ENCODE measurements at places on chromosomes 6 and 20.
A peak's percentile ranks its signal among the peaks of the same experiment; 100 is the strongest.

DNA sequence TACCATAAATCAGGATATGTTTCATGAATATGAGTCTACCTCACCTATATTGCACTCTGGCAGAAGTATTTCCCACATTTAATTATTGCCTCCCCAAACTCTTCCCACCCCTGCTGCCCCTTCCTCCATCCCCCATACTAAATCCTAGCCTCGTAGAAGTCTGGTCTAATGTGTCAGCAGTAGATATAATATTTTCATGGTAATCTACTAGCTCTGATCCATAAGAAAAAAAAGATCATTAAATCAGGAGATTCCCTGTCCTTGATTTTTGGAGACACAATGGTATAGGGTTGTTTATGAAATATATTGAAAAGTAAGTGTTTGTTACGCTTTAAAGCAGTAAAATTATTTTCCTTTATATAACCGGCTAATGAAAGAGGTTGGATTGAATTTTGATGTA lies 6.4 kb downstream of the EDN1 start:
- no peak for DNase-seq

GRCh38 chr6:147507162-147508041 lies 1.1 kb upstream of the SAMD5 start:
- DNase-seq = peak; percentile 23

DNA sequence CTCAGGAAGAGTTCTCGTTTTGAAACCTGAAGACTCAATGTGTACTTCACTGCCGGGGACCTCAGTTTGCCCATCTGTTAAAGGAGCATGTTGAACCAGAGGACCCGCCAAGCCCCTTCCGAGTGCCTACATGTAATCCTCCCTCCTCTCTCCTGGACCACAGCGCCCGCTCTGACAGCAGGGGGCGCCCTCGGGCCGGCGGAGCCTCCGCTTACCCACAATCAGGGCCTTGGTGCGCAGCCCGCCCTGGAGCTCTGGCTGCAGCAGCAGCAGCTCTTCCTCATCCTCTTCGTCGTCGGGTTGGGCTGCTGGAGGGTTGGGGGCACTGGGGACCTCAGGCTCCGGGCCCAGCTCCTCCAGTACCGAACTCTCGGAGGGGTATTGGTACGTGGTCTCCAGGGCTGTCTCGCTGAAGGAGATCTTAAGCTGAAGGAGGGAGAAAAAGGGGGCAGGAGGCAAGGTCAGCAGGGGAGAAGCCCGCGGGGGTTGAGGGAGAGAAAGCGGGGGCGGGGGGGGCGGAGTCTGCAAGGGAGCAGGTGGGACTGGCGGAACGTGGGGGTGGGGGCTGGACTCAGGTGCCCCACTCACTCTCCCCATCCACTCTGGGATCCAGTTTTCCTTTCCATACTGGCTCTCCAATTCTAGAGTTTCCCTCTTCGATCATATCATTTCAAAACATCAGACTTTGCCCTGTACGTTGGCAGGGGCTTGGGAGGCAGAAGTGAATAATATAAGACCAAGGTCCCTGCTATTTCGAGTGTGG lies 6.3 kb upstream of the DHX16 start:
- DNase-seq = peak; percentile 44

GRCh38 chr6:159086033-159086618 lies 41.3 kb upstream of the TAGAP start:
- no peak for DNase-seq

DNA sequence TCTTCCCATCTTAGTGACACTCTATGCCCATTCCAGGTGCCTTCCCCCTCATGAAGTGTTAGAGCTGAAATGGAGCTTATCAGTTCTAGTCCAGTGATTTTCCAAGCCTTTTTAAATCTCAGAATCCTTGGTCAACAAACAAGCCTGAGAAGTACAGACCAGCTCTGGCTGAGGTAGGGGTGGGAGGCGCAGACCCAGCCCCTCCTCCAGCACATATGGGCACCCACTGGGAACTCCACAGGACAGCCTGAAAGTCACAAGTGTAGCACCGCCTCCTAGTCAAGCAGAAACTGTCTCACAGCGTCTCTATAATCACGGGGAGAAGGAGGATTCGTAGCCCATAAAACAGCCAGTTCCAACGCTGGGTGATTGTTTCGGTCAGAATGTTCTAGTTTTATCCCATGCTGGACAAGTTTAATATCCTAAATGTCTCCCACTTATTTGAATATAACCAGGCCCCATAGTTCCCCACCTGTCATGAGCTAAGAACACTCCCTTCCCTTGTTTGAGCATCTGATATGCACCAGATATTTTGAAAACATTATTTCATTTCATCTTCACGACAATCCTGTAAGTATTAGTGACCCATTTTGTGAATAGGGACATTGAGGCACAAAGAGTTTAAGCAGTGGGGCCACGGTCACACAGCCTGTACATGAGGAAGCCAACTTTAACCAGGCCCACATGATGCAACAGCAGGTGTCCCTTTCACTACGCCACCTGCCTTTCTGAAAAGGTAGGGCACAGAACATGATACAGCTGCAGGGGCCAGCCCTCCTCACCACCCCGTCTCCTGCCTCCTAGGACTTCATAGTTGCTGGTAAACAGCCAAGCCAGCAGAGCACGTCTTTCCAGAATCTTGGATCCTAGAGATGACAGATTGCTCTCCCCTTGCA lies 40.1 kb downstream of the TRAF3IP2 start:
- DNase-seq = peak; percentile 85

- DNase-seq = no peak
Measured at GRCh38 chr6:149471801-149472200, 13.0 kb downstream of the ZC3H12D start.

GRCh38 chr20:51034476-51034875 lies 11.6 kb upstream of the KCNG1 start:
- DNase-seq = no peak

- DNase-seq = no peak
Measured at GRCh38 chr20:11375335-11375734, 542.4 kb upstream of the BTBD3 start.

GRCh38 chr20:63393566-63393965 lies 32.4 kb upstream of the CHRNA4 start:
- no peak for DNase-seq

DNA sequence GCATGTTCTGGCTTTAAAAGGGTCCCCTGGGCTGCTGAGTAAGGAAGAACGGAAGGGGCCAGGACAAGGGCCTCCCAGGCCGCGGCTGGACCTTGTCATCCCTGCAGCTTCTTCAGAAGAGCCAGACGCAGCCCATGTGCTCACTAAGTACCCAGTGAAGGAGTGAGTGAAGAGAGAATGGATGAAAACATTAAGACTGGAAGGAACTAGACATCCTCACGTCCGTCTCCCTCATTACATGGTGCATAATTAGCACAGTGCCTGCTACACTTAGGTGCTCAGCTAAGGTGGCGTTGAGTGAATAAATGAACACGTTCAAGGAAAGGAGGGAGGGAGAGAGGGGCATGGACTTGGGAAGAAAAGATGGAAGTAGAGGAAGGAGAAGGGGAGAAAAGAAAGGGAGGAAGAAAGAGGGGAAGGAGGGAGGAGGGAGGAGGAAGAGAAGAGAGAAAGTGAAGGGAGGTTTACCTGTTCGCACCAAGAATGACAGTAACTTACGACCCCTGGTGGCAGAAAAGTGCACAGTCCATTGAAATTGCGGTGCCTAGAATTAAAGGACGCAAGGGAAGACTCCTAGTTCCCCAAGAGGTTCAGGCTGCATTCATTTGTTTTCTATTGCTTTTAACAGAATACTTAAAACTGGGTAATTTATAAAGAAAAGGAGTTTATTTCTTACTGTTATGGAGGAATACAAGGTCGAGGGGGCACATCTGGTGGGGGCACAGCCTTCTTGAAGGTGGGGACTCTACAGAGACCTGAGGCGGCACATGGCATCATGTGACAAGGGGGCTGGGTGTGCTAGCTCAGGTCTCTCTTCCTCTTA lies 8.0 kb downstream of the TP53RK start:
- DNase-seq = peak; percentile 63

DNA sequence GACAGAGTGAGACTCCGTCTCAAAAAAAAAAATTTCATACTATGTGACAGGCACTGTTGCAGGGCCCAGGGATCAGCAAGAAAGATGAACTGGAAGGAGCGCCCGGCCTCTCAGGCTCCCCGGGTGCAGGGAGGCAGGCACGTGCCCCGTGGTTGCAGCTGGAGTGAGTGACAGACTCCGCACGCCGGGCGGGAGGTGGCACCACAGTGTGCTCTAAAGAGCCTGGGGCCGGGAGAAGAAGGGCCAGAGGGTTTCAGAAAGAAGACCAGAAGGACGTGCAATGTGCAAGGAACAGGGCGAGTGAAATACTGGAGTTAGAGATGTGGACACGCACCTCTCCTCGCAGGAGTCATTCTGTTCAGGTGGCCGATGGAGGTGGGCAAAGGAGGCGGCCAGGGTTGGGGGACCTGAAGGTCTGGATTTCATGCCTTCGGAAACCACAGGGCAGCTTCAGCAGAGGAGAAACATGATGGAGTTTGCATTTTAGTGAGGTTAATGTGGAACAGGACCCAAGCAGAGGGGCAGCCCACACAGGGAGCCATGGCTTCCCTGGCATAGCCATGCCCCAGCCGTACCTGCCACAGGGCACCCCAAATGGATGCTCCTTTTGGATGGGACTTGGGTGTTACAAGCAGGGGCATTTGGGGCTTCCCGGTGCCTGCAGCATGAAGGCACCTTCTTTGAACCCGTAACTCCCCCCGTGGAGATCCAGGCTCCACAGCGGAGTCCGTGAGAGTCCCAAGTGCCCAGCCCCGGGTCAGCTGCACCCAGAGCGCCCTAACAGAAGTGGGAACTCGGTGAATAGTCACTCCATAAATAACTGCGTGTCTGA lies 226.2 kb downstream of the ERMARD start:
- DNase-seq = no peak
